ENCODE measurements at places on chromosomes 5 and 9. TPM values are rescaled to one million over a fixed set of nuclear protein-coding genes. Genes with fewer than 3 reads are reported as not detected.

Gene LIX1
- total RNA-seq: not detected

Gene ITGA2
- total RNA-seq: 17.5 TPM

Gene SNCAIP
- total RNA-seq: 19.4 TPM

Gene KCNN2
- 0.43 TPM for total RNA-seq

Gene SLC6A19
- not detected for total RNA-seq

Gene CTXN3
- total RNA-seq: not detected

Gene PKD2L2
- total RNA-seq: not detected

Gene SCGB3A2
- not detected for total RNA-seq

Gene CCNI2
- total RNA-seq: not detected

Gene MLANA
- total RNA-seq: not detected

Gene CNTFR
- total RNA-seq: under 0.01 TPM

Gene COQ4
- 17.2 TPM for total RNA-seq

Gene GZMA
- total RNA-seq: not detected

Gene HAVCR1
- total RNA-seq: not detected

Gene SLCO6A1
- not detected for total RNA-seq

Gene OCLN
- 0.43 TPM for total RNA-seq

Gene SPATA31E1
- total RNA-seq: not detected

Gene TAF11L10
- total RNA-seq: not detected

Gene F12
- total RNA-seq: 0.18 TPM

Gene KIF20A
- 8.8 TPM for total RNA-seq

Gene SLC2A8
- total RNA-seq: 8.4 TPM

Gene CD72
- 1.7 TPM for total RNA-seq

Gene WNK2
- total RNA-seq: not detected

Gene PCDHGA11
- total RNA-seq: 6.4 TPM

Gene CARTPT
- total RNA-seq: not detected

Gene PCDHB13
- 0.28 TPM for total RNA-seq

Gene CFAP157
- total RNA-seq: 0.09 TPM

Gene NXNL2
- 1.0 TPM for total RNA-seq

Gene ARHGEF28
- 15.9 TPM for total RNA-seq

Gene C1QTNF2
- total RNA-seq: 0.28 TPM

Gene AMBP
- 0.28 TPM for total RNA-seq

Gene GABBR2
- total RNA-seq: 12.9 TPM

Gene ZBED3
- total RNA-seq: 0.28 TPM

Gene ZNF346
- total RNA-seq: 13.8 TPM

Gene STING1
- total RNA-seq: 26.9 TPM

Gene IFNA13
- not detected for total RNA-seq

Gene TAF1L
- total RNA-seq: not detected

Gene PTPRD
- 6.9 TPM for total RNA-seq

Gene GARIN3
- not detected for total RNA-seq

Gene FST
- 68.3 TPM for total RNA-seq

Gene SLC6A18
- not detected for total RNA-seq

Gene GHR
- total RNA-seq: 3.8 TPM

Gene ADAMTS19
- total RNA-seq: 36.3 TPM

Gene STK32A
- total RNA-seq: 1.3 TPM

Gene PDZD2
- total RNA-seq: 0.43 TPM

Gene CNTNAP3
- total RNA-seq: 0.18 TPM

Gene FOXD4L6
- 0.09 TPM for total RNA-seq

Gene JAKMIP2
- total RNA-seq: 0.57 TPM

Gene NR2F1
- total RNA-seq: 49.5 TPM

Data from smooth muscle cell of bladder (primary cell).